NCI-H1694 (cell line): ENCODE measurements at places on chromosomes 3 and 15.

DNA sequence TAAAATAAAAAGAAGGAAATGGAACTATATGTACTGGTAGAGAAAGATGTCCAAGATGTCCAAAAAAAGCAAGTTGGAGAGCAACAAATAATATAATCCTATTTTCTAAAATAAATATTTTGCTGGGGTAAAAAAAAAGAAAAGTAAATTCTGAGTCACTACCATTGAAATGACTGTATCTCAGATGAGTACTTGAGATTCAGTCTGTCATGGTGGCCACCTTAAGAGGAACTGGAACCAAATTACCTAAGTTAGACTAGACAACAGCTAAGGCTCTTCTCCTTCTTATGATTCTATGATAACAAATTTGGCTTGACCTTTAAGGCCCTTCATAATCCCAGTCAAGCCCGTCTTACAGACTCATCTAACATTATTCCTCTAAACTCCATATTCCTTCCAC is 270.6 kb upstream of the HES1 start:
- DNase-seq = no peak

DNA sequence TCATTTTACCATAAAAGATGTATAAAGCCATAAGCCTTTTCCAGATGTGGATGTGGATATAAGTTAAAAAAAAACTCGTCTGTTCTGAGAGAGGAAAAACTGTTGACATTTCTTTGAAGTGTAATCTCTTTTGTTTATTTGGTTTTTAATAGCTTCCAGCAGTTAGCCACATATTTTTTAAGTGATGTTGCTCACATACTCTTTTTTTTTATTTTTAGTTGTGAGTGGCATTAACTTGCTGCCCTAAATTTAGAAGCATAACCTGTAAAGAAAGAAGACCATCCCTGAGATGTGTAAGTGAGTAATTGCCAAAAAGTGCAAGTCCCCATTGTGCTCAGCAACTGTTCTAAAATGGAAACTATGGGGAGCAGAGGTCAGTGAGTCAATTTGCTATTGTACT is 415.9 kb upstream of the MDFIC2 start:
- DNase-seq = no peak

DNA sequence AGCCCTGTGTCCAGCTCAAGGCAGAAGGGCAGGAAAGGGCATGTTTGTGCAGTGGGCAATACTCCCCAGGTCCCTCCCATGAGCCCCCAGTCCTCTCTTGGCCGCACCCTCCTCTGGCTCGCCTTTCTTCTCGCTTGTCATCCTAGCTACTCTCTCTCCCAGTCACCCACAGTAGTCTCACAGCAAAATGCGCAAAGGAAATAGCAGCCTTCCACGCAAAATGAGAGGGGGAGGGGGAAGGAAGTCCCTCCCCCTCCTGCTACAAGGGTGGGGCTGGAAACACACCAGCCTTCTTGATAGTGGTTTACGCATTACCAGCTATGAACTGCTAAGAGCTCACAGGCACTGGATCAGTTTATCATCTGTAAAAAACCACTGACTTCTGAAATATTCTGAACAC is 83.8 kb downstream of the GADL1 start:
- DNase-seq = no peak

- no peak for DNase-seq
These were observed 47.7 kb downstream of the RNF111 start for GRCh38 chr15:59035201-59035600.

- DNase-seq = no peak
These were observed 24.5 kb downstream of the RSRC1 start for GRCh38 chr3:158134363-158134762.

- peak; percentile 77 for DNase-seq
These were observed 203.8 kb upstream of the CD96 start for GRCh38 chr3:111338059-111338698.
